Kidney epithelial cell (primary cell): ENCODE measurements at places on chromosomes 16 and 17. TPM values are rescaled to one million over a fixed set of nuclear protein-coding genes. Genes with fewer than 3 reads are reported as not detected.
A peak's percentile ranks its signal among the peaks of the same experiment; 100 is the strongest.

The AANAT gene
- not detected in 2 replicates for total RNA-seq

The CACNG4 gene
- 0.84 and 0.96 TPM in 2 replicates for total RNA-seq

The DPEP1 gene
- total RNA-seq, result 1.2 and 3.1 TPM in 2 replicates

The KRT27 gene
- total RNA-seq, result not detected in 2 replicates

The ST6GALNAC2 gene
- total RNA-seq, result 9.9 and 13.6 TPM in 2 replicates

The CCL4L2 gene
- not detected in 2 replicates for total RNA-seq

The KRT16 gene
- total RNA-seq, result 4.2 and 4.8 TPM in 2 replicates

The KRT39 gene
- total RNA-seq, result not detected in 2 replicates

The NPIPA8 gene
- total RNA-seq, result 6.2 TPM in 1 of 2 replicates, not detected in the other

The METRNL gene
- total RNA-seq, result 91.5 and 97.0 TPM in 2 replicates

The STX1B gene
- total RNA-seq, result 0.07 and 0.29 TPM in 2 replicates

DNA sequence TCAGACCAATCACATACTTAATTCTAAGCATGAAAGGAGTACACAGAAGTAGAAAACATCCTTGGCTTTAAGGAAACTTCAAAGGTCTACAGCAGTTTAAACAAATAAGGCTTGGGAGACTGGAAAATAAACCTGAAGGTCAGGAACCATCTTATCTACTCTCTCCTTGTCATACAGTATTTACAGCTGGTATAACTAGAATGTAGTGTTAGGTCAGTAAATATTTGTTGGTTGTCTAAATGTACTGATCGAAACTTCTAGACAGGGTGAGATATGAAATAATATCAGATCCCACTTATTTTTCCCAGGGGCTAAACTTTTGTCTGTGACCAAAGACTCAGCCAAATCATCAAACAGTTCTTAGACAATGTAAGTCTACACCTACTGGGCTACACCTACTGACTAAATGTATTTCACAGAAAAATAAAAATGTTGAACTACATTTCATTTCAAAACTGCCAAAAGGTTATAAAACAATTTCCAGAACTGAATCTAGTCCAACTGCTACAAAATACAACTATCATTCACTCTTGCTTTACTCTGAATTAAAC, 27.1 kb upstream of the TMEM97 start:
- DNase-seq, result no peak

GRCh38 chr17:28334666-28335200, 539 bp downstream of the IFT20 start:
- DNase-seq, result no peak

DNA sequence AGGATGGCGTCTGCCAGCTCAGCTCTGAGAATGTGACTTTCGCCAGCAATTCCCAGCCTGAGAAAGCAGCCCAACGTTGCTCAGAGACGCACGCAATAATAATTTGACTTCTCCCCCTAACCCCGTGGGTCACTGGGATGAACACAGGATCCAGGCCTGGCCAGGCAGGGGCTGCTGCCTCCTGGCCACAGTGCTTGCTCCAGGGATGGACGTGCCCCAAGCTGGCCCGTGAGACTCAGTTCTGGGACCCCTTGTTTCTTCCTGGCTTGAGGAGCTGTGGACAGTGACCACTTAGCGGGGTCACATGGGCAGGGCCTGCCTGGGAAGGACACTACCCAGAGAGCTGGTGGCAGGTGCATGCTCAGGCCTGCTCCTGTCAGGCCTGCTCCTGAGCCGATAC, 13.5 kb upstream of the DPEP1 start:
- DNase-seq, result no peak

GRCh38 chr16:2194166-2194834, 2.1 kb downstream of the CASKIN1 start:
- no peak for DNase-seq

DNA sequence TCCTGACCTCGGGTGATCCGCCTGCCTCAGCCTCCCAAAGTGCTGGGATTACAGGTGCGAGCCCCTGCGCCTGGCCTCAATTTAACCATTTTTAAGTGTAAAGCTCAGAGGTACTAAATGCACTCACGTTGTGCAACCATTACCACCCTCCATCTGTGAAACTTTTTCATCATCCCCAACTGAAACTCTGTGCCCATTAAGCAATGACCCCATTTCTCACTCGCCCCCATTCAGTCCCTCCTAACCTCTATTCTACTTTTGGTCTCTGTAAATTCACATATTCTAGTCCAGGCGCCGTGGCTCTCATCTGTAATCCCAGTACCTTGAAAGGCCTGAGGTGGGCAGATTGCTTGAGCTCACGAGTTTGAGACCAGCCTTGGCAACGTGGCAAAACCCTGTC, 8.3 kb upstream of the SPNS3 start:
- DNase-seq, result no peak

- no peak for DNase-seq
Measured at GRCh38 chr16:67006930-67007658, 18.7 kb downstream of the CES4A start.

DNA sequence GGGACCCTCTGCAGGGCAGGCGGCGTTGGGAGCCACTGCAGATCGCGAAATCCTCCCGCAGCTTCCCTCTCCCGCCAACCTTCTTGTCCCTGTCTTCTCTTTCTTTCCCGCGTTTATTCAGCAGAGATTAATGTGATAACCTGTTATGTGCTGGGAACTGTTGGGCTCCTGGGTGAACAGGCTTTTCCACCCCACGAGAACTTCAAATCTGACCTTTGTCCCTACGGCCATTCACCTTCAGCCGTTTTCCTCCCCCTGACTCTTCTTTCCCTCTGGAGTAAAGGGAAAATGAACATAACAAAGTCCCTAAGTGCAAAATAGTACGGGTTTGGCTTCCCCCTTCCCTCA, 15.2 kb upstream of the KPNA2 start:
- no peak for DNase-seq

DNA sequence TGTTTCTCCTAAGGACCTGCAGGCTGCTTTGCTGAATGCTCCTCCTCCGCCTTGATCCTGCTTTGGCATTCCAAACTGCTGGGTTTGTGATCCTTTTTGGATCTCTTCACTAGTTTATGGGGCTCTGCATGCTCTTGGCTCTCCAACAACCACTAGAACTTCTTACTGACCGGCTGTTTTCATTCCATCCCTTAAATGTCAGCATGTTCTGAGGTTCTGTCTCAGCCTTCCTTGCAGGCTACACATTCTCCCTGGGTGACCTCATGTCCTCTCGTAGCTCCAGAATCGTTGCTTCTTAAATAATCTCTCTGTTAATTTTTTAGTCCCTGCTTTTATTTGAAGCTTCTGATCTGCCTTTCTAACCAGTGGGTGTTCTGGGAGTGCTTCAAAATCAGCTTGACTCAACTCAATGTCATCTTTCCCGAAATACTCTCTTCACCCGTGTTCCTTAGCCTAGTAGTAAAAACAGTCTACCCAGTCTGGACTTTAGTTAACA, 119.0 kb upstream of the HS3ST2 start:
- DNase-seq, result no peak

DNA sequence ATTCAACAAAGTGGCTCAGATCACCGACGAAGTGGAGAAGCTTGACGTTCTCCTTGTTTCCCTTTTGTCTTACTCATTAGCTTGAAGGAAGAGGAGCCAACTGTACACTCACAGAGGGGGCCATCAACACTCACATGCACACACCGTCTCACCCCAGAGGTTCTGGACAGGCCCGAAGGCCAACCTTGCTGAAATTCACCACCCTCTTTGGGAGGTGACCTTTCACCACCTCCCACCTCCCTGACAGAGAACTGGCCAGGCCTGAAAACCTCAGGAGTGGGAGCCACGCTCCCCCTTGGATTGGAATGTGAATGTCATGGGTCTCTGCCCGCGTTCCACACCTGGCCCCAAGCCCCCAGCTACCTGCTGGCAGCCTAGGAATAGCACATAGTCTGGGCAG, 2.0 kb downstream of the DCXR start:
- no peak for DNase-seq

DNA sequence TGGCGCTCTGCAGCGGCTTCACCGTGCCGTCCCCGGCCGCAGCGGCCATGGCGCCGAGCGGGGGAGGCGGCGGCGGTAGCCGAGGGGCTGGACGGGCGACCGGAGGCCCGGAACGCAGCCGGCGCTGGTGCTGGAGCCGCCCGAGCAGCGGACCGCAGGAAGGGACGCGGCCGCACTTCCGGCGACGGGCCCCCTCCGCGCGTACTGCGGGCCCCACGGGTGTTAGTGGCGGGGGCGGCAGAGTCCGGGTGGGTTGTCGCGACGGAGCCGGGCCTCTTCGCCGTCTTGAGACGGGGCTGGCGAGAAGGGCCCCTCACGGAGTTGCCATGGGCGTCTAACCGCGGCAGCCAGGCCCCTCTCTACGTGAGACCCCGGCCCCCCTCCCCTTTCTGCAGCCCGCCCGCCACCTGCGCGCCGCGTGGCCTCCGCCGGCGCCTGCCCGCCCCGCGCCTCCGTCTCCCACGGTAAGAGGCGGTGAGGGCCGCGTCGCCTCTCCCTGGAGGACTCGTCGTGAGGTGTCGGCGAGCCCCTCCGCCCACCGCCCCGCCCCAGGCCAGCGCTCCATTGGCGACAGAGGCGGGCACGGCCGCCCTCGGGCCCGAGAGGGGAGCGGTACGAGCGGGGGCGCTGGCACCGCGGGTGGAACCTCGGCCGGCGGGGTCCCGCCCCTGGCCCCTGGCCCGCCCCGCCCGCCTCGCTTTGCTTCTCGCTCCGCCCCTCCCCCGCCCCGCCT, at the start of the genes VPS9D1 and ZNF276:
Gene VPS9D1 (minus strand): TSS at position 86 of the 733 bp plus-strand sequence. CDS start 37 bp downstream, at position 49.
Gene ZNF276 (plus strand): TSS at position 725 of the 733 bp plus-strand sequence. CDS start 104 bp downstream, outside the sequence.
- no peak for DNase-seq

GRCh38 chr16:8751481-8752311, 45.7 kb downstream of the TMEM186 start:
- DNase-seq, result peak; percentile 62

DNA sequence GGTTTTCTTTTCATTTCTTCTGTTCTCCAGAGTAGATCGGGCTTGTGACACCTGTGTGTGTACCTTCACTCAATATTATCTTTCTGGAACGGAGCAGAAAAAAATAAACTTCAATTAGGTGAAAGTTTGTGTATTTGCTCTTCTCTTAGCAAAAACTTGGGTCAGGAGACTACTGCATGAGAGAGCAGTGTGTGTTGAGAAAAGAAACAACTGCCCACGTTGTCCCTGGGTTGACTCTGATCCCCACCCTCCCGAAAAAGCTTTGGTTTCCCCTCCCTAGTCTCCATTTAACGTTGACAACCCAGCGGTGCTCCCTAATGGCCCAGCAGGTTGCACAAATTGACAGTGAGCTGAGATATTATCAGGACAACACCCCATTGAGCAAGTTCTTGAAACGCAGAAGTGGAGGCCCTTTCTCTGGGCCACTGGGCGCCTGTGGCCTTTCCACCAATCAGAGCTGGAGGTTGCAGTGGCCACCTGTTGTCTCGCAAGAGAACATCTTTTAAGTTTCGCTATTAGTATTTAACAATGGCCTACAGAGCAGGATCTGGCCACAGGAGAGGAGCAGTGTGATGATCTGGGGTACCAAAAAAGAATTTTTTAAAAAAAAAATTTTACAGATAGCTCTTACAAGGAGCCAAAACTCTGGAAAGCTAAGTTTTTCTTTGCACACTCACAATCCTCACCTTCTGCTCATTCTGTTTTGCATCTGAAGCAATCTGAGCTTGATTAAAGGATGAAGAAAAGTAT, 1.5 kb upstream of the TOX3 start:
- no peak for DNase-seq
